HTR-8/SVneo (cell line): ENCODE measurements at places on chromosomes 7 and 10.

DNA sequence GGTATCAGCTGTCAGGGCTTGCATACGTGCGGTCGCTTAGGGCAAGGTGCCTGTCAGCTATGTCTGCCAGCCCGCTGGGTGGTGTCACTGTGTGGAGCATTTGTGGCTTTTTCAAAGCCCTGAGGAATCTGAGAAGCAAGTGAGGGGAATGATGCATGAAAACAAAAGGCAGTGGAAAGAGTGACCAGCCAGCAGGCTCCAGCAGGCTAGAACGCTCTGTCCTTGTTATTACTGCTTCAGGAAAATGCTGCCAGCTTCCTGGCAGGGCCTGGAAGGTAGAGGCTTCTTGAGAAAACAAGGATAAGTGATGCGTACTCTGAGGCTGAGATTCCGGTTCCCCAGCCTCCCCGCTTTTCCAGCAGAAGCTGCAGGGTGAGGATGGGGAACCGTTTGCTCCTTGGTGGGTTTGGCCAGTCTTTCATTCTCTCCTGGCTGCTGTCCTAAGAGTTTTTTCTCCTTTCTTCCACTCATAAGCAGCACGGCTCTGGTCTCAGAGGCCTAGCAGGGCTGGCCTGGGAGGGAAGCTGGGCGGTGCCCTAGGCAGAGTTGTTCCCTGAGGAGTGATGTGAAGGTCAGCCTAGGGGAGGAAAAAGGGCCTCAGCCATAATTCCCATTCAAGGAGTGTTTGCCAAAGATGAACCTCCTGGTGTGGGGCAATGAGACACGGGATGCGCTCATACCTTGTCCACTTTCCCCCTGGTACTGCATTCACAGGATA is 42.8 kb upstream of the MKLN1 start:
- no peak for DNase-seq

- DNase-seq, result no peak
Observed at GRCh38 chr7:69211739-69212138, 386.5 kb upstream of the AUTS2 start.

DNA sequence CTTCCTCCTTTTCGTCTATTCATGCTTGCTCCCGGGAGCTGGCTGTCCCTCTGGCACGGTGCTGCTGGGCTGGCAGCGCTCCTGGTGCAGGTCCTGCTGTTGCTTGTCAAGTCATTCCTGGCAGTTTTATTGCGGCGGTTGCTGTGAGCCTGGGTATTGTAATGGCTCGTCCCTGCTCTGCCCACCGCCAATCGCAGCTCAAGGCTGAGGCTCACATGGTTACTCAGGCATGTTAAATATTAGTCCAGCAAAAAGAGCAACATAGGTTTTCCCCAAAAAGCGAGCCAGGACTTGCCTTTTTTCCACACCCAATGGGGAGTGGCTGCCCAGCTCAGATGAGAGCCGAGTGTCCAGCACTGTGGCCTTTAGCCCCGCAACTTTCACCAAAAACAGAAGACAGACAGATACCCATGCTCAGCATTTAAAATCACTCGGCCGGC is 492.9 kb upstream of the FOXK1 start:
- no peak for DNase-seq

DNA sequence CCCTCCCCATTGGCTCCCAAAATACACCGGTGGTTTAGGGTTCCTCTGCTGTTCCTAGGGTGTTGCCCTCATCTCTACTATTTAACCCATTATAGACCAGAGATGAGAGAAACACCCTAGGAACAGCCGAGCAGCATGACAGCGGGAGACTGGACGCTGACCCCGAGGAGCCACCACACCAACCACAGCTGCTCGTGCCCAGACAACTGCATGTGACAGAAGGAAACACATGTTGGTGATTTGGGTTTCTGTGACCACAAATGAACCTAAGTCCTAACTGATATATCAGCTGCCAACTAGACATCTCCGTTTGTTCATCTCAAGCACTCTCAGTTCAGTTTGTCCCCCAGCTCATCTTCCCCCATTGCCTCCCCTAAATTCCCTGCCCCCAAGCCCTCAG is 13.4 kb downstream of the CFAP43 start:
- DNase-seq, result no peak

GRCh38 chr7:11985376-11985775 is 153.4 kb upstream of the THSD7A start:
- DNase-seq, result no peak

DNA sequence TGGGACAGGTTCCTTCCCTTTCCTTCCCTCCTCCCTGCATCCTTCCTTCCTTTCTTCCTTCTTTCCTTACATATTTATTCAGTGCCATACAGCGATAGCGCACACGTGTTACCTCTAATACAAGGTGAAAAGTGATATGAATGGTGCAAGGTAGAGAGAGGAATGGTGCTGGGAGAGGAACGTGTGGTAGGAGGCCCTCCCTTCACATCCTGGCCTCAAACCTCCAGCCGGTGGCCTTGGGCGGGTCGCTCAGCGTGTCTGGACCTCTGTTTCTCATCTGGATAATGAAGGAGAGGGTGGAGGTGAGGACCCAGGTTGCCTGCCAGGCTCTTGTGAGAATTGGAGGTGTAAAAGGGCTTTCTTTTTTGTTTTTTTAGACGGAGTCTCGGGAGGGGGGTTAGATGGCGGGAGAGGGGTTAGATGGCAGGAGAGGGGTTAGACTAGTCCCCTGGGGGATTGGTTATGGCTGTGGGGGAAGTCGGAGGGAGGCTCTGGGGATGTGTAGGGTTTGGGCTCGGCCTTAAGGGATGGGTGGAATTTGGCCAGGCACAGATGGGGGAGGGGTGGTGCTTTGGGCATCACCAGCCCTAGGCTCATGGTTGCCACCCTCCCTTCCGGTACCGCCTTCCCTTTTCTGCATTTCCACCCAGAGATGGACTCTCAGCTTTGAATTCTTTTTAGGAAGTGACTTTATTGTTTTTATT is 14.9 kb downstream of the CHST3 start:
- no peak for DNase-seq

DNA sequence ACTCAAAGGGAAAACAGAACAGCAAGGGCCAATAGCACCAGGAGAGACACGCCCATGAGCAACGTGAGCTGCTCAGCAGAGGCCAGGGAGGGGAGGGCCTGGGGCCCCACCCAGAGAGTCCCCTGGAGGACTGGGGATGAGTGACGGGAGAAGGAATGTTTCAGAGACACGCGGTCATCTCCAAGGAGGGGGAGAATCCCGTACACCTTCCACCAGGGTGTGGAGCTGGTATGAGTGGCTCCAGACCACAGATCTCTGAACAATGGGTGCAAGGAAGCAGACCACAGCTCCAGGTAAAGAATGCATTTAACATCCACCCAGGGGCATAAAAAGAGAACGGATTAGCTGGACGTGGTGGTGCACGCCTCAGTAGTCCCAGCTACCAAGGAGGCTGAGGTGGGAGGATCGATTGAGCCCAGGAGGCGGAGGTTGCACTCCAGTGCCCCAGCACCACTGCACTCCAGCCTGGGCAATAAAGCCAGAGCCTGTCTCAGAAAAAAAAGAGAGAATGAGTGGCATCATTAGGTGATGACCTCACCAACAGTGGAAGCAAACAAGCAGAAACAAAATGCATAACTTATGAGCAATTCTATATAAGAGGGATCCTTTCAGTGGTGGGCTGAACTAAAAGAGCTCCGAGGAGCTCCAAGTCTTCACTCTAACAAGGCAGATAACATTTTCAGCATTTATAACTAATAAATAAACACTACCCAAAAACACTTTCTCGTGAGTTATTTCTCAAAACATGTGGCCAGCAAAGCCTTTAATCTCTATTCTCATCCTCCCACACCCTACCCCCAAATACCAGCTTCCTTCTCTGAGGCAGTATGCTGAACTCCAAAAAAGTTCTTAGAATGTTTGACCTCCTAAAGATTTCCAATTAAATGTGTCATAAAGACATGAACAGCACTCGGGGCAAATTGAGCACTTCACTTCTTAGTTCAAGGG is 12.5 kb downstream of the PSAP start:
- DNase-seq, result no peak

GRCh38 chr7:74230446-74231231 is 20.8 kb downstream of the LAT2 start:
- DNase-seq, result no peak

DNA sequence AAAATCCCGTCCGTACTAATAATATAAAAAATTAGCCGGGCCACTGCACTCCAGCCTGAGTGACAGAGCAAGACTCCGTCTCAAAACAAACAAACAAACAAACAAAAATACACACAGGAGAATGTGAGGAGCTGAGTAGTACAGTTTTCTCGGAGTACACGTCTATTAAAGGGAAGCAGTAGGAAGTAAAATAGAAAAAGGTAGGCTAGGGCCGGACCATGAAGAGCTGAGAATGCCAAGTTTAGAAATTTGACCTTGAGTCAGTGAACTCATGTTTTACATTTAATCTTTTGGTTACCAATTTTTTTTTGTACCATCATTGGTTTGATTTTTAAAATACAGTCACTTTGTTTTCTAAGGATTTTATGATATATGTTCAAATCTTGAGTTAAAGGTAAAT is 64.1 kb downstream of the KAT6B start:
- DNase-seq, result no peak

DNA sequence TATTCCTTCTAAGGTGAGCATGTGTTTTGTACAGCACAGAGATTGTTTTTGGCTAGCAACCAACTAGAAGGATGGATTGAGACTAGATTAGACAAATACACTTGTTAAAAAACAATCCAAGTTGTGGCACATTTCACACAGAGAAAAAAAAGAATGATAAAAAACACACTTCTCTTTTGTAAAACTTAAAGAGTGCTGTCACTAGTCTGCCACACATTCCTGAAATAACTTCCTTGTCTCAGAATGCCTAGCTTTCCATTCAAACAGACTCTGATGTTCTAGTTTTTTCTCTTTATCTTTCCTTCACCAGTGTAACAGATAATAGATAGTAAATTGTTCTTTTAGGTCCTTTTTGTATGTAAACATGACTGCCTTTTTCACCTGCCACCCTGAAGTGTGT is 11.4 kb downstream of the DLD start:
- DNase-seq, result no peak

GRCh38 chr10:84026821-84027257 is 112.5 kb upstream of the GHITM start:
- DNase-seq, result peak; percentile 19

DNA sequence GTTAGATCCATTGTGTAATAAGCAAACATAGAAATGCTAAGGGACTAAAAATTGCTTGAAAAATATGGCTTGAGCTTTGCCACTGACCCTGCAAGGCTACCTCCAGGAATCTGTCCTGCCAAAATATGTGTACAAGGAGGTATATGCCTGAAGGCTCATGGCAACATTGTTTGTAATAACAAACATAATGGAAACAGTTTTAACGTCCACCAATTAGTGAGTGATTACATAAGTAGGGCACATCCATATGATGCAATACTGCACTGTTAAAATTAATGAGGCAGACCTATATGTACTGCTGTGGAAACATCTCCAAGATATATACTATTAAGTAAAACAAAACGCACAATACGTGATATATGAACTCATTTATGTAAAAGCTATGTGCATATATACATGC is 13.1 kb upstream of the GOT1 start:
- DNase-seq, result no peak

DNA sequence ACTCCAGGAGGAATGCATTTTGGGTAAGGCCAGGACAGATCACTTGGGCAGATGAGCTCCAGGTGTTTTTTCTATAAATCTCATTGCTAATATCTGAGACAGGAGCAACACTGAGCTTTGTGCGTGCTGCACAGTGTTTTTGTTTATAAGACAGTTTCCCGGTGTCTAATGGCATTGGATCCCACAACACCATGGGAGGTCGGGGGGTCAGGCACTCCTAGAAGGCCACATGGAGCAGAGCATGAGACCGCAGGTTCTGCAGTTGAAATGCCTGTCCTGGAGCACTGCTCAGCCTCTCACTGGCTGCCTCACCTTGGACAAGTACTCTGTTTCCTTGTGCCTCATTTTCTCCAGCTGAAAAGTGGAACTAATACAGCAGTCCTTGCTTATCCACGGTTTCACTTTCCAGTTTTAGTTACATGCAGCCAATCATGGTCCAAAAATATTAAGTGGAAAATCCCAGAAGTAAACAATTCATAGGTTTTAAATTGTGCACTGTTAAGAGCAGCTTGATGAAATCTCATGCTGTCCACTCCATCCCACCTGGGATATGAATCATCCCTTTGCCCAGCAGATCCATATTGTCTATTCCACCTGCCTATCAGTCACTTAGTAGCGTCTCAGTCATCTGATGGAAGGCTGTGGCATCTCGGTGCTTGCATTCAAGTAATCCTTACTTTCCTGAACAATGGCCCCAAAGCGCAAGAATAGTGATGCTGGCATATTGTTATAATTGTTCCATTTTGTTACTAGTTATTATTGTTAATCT is 35.2 kb downstream of the ATXN7L1 start:
- no peak for DNase-seq

DNA sequence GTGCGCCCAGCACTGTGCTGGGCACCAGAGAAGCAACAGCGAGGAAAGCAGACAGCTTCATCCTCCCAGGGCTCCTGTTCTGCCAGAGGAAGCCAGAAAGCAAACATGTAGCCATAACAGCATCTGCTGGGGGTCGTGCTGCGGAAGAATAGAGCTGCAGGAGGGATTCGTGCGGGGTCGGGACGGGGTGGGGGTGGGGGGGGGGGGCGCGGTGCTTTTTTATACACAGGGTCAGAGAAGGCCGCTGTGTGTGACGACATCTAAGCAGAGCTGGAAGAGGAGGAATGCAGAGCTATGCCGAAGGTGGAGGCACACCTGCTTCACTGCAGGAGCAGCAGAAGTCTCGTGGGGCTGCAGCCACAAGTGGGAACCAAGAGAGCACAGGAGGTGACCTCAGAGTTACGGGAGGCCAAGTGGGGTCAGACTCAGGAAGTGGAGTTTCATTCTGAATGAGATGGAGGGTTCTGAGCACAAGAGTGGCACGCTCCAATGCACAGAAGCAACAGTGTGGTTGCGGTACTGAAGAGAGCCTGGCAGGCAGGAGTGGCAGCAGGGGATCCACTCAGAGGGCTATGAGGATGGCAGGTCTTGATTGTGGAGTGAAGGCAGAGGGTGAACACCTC is 11.1 kb downstream of the PKD1L1 start:
- no peak for DNase-seq
